Caco-2 (cell line): ENCODE measurements at places on chromosomes 4 and X. TPM values are rescaled to one million over a fixed set of nuclear protein-coding genes. Genes with fewer than 3 reads are reported as not detected.

GRCh38 chr4:61406677-61407076 is 206.6 kb downstream of the ADGRL3 start:
- DNase-seq = no peak

SPATA4 gene
- not detected in 2 replicates for total RNA-seq

FAM90A26 gene
- total RNA-seq = not detected in 2 replicates

FAM156B gene
- 18.0 and 21.5 TPM in 2 replicates for total RNA-seq

MAD2L1 gene
- 54.7 and 59.0 TPM in 2 replicates for total RNA-seq

CENPVL3 gene
- total RNA-seq = not detected in 2 replicates

DNA sequence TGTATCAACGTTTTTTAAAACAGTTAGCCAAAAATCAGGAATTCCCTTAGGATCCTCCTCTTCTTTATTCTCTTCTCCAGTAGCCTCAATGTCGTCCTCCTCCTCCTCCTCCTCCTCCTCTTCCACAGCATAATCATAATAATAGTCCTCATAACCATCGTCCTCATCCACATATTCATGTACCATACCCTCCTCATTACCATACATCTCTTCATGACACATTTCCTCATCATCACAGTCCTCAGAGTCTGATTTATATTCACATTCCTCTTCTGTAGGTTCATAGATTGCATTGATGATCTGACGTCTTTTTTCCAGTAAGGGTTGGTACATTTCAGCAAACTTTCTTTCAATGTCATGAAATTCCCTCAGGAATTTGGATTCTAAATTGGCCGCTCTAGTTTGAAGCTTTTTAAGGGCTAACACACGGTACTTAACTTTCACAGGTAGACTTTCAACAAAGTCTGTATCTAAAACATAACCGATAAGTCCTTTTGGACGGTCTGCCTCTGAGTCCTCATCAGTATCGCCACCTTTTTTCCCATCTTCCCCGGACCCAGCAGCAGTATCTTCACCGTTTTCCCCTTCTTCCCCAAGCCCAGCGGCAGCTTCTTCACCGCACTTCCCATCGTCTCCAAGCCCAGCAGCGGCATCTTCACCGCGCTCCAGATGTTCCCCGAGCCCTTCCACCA is 771 bp downstream of the NAP1L2 start:
- no peak for DNase-seq

DNA sequence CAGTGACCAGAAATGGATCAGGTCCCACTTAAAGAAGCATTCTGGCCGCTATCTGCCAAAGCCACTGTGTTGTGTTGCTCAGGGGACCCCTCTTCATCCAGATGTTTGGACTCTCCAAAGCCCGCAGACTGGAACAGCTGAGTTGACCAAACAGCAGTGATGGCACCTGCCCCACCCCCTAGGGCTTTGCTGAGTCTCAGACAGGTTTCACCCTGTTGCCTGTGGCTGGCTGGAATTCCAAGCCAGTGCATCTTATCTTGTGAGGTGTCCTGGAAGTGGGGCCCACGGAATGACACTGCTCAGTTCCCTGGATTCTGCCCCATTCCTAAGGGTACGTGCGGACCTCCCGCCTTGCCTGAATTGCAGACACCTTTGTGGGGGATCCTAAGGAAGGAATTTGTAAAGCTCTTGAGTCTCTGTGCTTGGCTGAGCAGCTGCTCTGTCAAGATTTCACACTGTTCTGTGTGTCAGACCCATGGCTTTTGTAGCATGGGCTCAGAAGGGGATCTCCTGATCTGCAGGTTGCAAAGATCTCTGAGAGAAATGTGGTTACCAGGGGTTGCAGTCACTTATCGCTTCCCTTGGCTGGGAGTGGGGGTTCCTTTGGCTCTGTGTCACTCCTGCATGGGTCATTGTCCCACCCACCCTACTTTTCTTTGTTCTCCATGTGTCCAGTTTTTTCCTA is 1707.9 kb upstream of the PCDH10 start:
- DNase-seq = no peak
